Stimulated activated CD8-positive, alpha-beta memory T cell treated with anti-CD3 and anti-CD28 coated beads, Interleukin-4, amount 100 ng/mL, for 1 hour (primary cell): ENCODE measurements at places on chromosomes 4 and X.

GRCh38 chr4:188822698-188823097, 683.5 kb downstream of the TRIML1 start:
- no peak for DNase-seq

GRCh38 chr4:112156553-112156952, 11.3 kb downstream of the FAM241A start:
- DNase-seq, result no peak

- no peak for DNase-seq
Observed at GRCh38 chr4:40462326-40462725, 127.2 kb downstream of the CHRNA9 start.

DNA sequence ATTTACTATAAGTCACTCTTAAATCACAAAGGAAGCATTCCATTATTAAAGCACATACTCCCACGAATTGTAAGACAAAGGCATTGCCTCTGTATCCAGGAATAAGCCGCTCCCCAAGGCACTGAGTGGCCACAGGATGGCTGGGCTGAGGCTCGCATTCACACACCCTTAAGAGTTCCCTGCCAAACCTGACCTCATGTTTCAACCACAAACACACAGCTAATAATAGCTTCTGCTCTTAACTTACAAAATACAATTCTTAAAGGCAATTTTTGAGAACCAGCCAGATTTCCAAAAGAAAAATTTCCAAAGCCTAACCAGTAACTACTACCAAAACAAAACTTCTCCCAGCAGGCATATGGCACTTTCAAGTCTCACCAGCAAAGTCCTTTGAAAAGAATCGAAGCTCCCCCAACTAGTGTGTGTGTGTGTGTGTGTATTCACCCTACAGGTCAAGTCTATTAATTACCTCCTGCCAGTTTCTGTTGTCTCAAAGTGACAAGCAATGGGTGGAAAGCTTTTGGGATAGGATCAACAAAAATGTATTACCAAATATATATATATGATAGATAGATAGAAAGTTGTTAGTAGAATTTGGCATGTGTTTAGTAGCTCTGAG, 36.0 kb downstream of the ARHGAP6 start:
- no peak for DNase-seq
